ENCODE measurements at places on chromosomes 5 and 9.
A peak's percentile ranks its signal among the peaks of the same experiment; 100 is the strongest.

DNA sequence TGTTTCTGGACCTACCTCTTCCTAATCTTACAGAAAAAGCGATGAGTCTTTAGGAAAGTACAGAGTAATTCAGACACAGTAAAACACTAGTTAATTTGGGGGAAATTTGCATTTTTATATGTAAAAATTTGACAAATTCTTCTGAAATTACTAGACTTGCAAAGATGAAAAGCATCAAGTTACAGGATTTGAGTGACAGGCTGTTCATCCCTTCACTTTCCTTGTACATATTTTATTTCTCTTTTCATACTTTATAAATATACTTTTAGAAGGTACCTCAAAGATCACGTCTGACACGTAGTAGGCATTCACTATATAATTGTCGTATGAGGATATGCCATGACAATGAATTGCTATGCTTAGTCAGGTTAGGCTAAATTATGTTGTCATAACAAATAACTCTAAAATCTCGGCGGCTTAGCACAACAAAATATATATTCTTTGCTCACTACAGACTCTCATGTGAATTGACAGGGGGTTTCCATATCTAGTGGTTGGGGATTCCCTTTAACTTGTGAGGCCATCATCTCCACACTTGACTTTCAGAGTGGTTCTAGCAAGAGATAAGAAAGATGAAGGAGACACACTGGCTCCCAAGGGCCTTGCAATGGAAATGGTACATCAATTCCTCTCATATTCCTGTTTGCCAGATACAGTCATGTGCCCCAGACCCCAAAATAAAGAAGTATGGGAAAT is 154.1 kb upstream of the TUT7 start:
- no peak for DNase-seq

DNA sequence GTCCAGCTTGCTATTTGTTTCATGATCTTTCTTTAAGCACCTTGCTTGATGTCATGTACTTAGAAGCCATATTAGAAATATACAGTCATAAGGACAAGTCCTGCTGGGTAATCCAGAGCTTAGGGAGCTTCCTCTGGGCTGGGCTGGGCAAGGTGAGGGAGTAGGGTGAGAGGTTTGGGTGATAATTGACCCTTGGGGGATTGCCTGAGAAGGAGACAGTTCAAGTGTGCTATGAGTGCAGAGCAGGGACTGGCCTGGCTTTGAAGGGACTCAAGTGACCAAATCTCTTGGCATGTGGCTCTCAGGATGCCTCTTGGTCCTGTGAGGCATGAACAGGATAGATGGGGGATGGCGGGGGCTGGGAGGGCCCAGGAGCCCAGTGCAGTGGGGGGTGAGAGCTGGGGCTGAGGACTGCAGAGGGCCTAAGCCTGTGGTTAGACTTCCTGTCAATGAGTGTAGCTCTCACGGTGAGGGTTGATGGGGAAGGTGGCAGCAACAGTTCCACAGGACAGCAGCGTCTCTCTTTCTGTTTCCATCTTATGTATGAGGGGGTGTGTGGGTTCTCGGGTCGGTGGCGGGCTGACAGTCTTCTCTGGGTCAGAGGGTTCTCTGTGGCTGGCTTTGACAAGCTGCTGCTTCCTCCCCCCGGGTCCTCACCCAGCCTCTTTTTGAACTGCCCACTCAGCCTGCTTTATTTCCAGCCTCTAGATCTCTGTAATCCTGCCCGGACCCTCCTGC is 53.5 kb downstream of the RGS3 start:
- peak; percentile 41 for DNase-seq

DNA sequence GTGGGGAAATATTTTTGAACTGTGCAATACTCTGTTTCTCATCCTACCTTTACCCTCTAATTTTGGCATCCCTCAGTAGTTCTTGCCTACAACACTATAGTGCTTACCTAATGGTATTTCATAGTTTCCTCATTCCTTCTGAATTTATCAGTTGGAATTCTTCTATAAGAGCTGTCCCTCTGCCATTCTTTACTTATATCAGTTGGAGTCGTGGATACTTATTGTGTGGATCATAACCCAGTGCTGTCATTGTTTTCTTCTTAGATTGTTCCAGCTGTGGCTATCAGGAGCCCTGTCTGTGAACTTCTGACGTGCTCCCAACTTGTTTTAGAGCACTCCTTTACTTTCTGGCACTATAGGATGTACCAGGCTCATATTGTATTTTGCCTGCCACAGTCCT is 146.1 kb upstream of the OTULINL start:
- DNase-seq, result no peak

DNA sequence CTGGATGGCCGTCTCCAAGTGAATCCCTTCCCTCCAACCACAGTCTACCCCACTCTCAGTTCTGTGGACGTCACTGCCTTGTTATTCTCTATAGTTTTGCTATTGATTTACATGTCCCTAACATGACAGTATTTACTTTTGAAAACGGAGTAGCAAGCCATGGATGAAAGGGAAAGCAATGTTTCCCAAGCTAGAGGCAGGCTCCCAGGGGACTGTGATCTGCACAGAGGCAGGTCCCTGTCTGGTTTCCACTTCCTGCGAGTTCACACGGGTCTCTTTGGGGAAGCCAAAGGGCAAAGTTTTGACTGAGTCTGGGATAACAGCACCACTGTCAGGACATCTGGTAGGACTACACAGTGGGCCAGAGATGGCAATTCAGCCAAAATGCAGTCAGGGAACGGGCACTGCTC is 12.7 kb downstream of the C9orf153 start:
- DNase-seq, result no peak

- DNase-seq, result no peak
These were observed 290.5 kb downstream of the SLF1 start for GRCh38 chr5:94908889-94909480.

DNA sequence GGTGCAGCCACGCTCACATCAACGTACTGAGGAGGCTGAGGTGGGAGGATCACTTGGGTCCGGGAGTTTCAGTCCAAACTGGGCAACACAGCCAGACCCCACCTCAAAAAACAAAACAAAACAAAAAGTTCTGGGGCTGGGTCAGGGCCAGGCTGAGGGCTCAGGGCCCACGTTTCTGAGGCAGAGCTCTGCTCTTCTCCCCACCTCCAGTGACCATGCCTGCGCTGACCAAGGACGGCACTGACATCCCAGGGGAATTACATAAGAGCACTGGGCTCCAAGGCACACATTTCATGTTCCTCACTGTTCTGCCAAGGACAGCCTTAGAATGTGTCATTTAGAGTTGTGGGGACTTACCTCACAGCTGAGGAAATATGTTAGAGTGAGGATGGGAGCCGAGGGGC is 40.4 kb upstream of the TESK1 start:
- no peak for DNase-seq

GRCh38 chr5:112480501-112480900 is 61.4 kb upstream of the EPB41L4A start:
- DNase-seq, result no peak

GRCh38 chr9:129906298-129906697 is 71.0 kb downstream of the USP20 start:
- DNase-seq, result no peak

DNA sequence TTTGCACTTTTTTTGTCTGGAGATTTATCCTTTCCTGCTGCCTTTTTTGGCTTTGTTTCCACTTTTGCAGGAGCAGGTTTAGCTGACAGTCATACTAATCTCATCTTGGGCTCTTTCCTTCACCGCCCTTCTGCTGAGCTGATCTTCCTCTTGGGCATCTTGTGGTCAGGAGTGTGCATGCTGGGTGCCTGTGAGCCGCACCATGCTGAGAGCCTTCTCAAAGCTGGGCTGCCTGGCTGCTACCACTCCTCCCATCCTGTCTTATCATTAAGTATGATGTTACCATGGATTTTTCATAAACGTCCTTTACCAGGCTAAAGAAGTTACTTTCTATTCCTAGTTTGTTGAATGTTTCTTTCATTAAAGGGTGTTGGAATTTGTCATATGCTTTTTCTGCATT is 49.5 kb upstream of the MCCC2 start:
- no peak for DNase-seq

DNA sequence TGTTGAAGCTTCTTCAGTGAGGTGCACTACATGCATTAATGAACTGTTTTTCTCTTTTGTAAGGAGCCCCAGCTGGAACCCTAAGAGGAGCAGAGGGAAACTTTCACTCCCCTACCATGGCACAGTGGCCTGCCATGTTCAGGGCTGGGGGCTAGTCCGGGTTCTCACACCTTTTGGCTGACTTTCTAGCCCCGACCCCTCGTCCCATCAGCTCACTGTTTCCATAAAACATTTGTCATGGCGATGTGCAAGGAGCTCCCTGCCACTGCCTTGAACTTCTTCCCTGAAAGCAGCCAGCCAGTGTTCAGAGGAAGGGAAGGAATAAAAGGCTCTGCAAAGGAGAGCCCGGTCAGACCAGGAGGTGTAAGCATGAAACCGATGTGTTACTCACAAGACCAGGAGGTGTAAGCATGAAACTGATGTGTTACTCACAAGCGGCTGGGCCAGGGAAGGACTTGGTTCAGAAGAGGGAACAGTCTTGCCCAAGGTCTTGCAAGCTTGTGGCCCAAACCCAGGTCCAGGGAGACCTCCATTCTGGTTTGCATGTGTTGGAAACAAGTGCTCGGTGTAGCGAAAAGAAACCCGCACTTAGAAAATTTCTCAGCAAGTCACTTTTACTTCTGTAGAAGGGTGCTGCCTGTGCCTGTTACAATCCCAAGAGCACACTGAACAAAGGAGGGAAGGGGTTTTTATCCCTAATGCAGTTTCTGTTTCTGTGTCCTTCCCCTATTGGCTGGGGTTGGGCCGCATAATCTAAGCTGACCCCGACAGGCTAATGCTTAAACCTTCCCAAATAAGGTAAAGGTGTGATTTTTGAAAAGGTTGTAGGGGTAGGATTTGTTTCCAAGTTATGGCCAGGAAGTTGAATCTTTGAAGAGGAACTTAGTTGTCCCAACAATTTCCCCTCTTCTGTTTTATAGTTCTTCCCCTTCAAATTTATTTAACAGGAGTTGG is 3.4 kb upstream of the ABO start:
- no peak for DNase-seq
